ENCODE measurements at places on chromosomes 13 and 19. TPM values are rescaled to one million over a fixed set of nuclear protein-coding genes. Genes with fewer than 3 reads are reported as not detected.

The ZNF71 gene
- total RNA-seq, result 8.5 TPM

The LILRA2 gene
- not detected for total RNA-seq

The ZNF665 gene
- 2.9 TPM for total RNA-seq

The COMP gene
- 14.8 TPM for total RNA-seq

- no peak for DNase-seq
These were observed 261.9 kb downstream of the KCNRG start for GRCh38 chr13:50277127-50277526.

DNA sequence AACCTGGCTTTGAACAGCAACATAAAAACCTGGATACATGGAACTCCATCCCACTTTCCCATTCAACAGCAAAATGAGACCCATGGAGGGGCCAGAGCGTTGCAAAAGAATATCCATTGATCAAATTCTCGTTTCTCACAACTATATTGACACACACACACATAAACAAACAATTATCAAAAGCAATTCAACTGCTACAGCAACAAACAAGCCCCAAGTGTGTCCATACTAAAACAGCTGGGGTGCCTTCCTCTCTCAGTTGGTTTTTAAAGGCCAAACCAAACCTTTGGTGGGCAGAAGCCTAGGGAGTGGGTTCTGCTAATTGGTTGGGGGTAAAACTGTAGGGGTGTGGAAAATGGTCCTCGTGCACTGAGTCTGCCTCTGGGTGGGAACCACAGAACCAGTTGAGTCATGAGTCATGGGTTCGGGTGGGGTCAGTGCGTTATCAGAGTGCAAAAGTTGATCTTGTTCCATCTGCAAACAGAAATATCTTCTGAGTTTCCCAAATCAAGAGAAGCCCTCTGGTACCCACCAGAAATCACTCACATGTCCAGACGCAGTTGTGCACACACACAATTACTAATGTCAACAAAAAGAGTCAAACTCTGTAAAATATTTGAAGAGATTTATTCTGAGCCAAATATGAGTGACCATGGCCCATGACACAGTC lies 18.5 kb downstream of the GPR42 start:
- no peak for DNase-seq

DNA sequence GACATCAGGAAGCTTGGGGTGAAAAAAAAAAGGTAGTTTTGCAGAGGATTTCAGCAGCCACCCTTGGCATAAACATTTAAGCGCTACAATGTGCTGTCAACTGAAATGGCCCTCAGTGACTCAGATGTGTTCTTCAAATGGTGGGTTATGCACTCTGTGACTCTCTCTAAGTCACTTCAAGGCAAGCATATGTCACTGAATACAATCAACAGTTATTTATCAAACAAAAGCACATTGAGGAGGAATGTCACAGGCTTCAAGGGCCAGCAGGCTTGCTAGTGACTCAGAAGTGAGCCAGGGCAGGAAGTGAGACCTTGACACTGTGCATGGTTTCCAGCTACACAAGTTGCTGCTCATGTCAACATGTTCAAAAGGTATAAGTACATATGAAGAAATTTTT lies 523.7 kb upstream of the HTR2A start:
- DNase-seq, result peak; percentile 25

GRCh38 chr13:66655847-66656454 lies 574.2 kb downstream of the PCDH9 start:
- no peak for DNase-seq

GRCh38 chr19:40274585-40275544 lies 10.3 kb downstream of the AKT2 start:
- DNase-seq, result no peak

- peak; percentile 26 for DNase-seq
These were observed 43.2 kb downstream of the SUGT1 start for GRCh38 chr13:52695856-52696255.

The CLEC17A gene
- under 0.01 TPM for total RNA-seq

DNA sequence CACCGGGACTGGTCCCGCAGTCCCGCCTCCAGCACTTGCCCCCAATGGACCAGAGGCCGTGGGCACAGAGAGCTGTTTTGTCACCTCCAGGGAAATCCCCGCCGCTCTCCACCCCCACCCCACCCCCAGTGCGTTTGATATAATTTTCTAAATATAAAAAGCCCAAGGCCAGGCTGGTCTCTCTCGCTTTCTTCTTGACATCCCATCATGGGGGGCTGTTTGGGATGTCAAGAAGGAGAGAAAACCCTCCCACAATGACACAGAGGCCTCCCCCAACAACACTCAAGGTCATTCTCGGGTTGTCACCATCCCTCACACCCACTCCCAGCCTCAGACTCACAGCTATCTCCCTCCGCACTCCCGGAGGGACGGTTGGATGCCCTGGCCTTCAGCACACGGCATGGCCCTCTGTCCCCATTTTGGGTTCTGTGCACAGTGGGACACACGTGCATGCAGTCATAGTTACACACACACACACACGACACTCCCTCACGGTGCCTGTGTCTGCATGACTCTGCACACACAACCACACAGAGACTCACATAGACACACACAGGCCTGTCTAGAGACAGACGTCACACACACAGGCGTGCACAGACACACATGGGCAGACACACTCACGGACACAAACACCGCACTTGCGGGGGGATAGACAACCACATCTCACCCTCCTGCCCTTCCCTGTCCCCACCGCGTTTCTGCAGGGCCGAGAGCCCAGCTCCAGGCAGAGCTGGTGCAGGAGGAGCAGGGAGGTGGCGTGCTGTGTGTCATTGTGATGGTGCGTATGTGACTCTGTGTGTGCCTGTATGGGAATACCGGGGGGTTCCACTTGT lies 4.8 kb upstream of the NFIC start:
- peak; percentile 72 for DNase-seq

- DNase-seq, result peak; percentile 94
These were observed 788 bp upstream of the RTBDN start for GRCh38 chr19:12834976-12835757.

The ITGBL1 gene
- total RNA-seq, result 360 TPM

GRCh38 chr13:99656844-99657381 lies 155.6 kb downstream of the TM9SF2 start:
- DNase-seq, result no peak

The IRS2 gene
- total RNA-seq, result 7.1 TPM

- peak; percentile 81 for DNase-seq
These were observed 14.3 kb downstream of the GAS6 start for GRCh38 chr13:113849546-113849945.

DNA sequence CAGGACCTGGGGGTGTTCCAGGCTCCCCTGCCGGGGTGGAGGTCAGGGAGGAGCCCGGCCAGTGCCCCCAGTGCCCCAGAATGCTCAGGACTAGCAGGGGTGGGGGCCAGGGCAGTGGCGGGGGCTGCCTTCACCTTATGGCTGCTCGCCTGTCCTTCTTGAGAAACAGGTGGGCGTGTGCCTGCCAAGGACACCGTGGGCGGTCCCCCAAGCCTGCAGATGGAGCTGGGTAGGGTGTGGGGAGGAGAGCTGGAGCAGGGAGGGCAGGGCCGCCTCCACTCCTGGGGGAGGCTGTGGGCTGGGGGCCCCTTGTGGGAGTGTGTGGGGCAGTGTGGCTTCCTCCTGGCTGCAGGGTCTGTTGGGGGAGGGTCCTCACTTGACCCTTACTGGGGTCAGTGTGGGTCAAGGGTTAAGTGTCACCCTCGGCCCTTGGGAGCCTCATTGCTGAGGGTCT lies 160.1 kb downstream of the KDM4B start:
- DNase-seq, result no peak

DNA sequence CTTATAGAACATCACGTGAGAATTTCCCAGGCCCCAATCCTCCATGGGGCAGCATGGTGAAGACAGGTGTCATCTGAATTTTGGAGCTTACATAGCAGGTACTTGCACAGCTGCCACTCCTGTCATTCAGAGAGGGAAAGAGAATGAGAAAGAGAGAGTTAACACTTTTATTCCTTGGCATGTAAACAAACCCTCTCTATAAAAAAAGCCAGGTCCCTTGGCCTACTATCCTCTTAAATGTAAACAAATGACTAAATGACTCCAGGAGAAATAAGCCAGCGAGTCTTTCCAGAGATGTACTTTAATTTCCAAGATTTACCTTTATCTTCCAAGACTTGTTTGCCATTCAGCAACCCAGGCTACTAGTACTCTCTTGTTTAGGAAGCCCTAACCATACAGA lies 195.3 kb upstream of the HTR2A start:
- no peak for DNase-seq

GRCh38 chr13:21071924-21072323 lies 10.5 kb upstream of the LATS2 start:
- no peak for DNase-seq

- peak; percentile 29 for DNase-seq
These were observed 357.8 kb downstream of the DCT start for GRCh38 chr13:94121686-94122085.

DNA sequence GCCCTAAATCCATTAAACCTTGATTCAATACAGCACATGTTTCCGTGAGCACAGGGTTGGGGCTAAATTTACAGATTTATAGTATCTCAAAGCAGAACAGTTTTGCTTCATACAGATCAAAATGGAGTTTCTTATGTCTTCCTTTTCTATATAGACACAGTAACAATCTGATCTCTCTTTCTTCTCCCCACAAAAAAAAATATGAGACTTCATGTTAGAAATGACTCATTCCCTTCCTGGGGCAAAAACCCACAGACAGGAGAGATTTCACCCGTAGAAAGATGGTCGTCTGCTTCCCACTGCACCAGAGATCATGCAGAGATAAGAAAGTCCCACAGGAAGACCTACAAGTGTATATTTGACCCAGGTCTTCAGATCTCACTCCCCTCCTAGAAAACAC lies 7.7 kb upstream of the ZNF611 start:
- no peak for DNase-seq

- no peak for DNase-seq
These were observed 17.5 kb upstream of the HTR2A start for GRCh38 chr13:46914341-46914740.

DNA sequence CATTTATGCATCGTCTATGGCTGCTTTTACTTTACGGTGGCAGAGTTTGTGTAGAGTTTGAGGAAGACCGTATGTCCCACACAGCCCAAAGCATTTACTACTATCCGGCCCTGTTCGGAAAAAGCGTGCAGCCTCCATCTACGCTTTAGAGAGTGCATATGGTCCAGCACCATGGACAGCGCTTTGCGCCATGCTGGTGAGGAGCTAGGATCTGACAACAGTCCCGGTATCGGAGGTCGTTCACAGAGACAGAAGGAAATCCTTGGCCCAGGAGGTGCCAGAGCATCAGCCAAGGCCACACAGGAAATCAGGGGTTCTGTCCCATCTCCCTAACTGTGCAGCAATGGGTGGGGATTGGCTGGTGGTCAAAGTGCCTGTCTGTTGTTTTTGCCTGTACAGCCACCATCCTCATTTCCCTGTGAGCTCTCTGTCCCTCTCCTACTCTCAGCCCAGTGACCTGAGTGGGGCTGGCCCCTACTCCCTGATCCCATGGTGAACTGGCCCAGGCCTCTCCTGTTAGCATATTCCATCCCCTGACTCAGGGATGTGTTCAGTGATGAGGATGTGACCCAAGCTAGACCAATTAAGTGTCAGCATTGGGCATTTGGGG lies 16.2 kb upstream of the PRODH2 start:
- DNase-seq, result peak; percentile 95

The LPAR2 gene
- total RNA-seq, result 0.72 TPM

The SGCG gene
- not detected for total RNA-seq

DNA sequence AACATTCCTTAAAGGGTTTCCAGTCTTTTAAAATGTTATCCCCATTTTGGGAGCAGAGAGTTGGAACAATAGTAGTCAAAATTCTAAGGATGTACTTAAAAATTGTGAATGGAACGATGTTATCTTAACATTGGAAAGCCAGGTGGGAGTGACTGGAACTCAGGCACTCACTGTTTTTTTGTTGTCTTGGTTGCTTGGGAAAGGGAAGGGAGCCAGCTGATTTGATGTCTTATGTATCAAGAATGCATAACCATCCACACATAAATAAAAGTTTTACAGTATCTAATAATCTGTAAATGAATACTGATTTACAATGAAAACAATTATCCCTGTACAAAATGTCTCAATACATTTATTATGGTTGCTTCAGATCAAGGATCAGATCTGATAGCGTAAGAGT lies 88.7 kb downstream of the SLC10A2 start:
- DNase-seq, result no peak

DNA sequence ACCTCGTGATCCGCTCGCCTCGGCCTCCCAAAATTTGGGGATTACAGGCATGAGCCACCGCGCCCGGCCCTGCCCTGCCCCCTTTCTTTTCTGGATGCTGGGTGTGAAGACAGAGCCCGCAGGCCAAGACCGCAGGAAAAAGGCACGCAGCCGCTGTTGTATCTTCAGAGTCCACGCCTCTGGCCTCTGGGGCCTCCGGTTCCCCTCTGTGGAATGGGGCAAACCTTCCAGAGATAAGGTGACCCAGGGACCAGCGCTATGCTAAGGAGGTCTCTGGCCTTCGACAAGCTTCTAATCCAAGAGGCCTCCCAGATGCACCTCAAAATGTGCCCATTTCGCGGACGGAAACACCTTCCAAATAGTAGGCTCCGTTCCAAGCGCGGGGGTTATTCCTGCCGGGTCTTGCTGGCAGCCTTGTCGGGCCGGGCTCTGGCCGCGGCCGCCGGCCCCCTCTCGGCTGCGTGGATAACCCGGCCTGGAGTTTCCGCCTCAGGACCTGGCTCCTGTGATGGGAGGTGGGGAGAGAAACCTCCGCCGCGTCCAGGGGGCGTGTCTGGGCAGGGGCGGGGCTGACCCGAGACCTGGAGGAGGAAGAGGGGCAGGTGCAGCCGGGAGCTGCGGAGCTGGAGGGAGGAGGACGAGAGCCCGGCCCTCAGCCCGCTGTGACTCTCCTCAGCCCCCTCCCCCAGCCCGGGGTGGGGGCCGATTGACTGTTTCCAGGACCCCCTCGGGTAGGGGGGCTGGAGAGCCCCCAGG lies 13.1 kb downstream of the TJP3 start:
- DNase-seq, result peak; percentile 98

- DNase-seq, result no peak
These were observed 39.9 kb downstream of the MBNL2 start for GRCh38 chr13:97262058-97262457.

DNA sequence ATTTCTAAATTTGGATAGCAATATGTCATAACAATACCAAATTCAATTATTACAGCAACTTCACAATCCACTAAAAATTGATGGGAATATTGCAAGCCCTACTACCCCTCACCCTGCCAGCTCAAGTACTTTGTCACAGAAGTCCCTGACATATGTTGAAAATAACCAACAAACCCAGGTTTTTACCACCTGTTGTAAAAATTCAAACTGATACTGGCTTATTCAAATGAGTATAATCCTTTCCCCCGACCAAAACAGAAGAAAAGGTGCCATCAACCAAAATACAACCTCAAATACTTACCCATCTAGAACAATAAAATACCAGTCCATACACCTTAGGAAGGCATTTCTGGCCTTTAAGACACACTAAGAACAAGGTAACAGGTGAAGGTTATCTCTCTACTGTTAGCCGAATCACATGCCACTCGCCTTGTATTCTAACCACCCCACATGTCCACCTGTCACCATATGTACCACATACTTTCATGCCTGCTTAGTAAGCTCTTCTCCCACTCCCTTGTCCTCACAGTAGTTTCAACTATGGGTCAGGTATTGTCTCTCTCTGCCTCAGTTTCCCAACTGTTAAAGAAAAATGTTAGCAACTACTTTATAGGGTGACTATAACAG lies 53.1 kb downstream of the USP12 start:
- DNase-seq, result no peak

- peak; percentile 96 for DNase-seq
These were observed 630 bp downstream of the NUCB1 start for GRCh38 chr19:48900477-48901406.

The CHAMP1 gene
- 9.4 TPM for total RNA-seq

GRCh38 chr13:72514146-72514545 lies 213.3 kb downstream of the MZT1 start:
- peak; percentile 6 for DNase-seq
